ENCODE measurements at places on chromosomes 5 and 9.

DNA sequence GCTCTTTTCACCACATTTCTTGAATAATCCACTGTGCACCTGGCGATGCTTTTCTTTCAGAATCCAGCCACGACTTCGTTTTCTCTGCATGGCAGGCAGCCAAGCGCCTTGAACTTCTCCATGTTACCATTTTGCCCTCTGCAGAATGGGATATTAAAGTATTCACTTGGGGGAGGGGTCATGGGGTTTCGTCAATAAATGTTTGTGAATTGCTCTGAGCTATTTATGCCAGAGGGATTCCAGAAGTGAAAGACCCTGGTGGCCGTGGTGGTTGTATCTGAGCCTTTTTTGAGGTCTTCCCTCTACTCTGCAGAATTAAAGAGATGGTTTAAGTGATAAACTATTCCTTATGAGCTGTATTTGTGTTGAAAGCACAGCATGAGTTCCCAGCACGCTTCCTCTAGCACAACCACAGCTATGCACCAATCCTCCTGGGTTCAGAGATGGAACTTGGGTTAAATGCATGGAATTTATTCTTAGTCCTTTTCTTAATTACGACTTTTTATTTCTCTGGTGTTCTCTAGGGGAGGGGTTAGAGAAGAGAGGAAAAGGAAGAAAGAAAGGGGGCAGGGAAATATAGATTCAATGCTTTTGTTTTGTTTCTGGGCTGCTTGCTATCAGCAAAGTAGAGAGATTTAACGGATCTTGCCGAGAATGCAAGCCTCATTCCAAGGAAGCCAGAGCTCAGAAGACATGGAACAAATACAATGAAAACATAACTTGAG is 478.2 kb upstream of the TNC start:
- no peak for DNase-seq

- DNase-seq: no peak
Measured at GRCh38 chr5:21685522-21685921, 1167.6 kb downstream of the CDH12 start.

- DNase-seq: no peak
Measured at GRCh38 chr5:156356238-156356637, 29.3 kb downstream of the SGCD start.

GRCh38 chr5:134547999-134548658 is 22.7 kb downstream of the JADE2 start:
- DNase-seq: no peak

DNA sequence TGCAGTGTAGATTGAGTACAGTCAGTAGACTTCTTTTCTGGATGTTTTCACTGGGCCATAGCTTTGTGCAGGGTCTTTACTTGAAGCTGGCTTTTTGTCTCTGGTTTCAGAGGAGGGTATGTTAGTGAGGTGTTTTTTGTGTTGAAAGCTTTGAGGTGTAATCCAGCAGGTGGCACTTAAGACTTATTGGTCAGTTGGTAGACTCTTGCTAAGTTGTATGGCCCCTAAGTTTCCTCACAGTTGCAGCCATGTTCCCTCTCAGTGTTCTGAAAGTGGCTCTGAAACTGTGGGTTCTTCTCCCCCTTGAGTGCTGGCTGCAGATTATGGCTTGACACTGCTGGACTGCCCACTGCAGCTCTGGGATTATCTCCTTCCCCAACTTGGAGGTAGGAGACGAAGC is 55.7 kb upstream of the SLC44A1 start:
- no peak for DNase-seq

DNA sequence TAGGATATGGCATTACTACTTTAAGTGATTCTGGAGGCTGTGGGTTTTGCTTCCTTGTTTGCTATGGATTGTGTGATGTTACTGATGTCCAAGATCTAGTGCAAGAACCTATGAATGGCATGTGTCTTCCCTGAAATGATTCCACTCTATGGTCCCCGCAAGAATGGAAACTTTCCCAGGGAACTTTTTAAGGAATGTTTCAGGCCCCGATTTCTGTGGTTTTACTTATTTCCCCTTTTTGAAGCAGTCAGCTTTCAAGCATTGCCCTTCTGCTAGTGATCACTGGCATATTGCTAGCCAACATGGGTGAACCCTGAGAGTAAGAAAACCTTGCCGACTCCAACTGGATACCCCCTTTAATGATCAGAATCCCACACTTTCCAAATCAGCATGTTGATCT is 26.6 kb upstream of the CD180 start:
- no peak for DNase-seq
